ENCODE measurements at places on chromosomes 5 and 9.

GRCh38 chr5:10372726-10373709, 19.5 kb downstream of the MARCHF6 start:
- no peak for DNase-seq

GRCh38 chr5:132298298-132299212, 4.4 kb downstream of the SLC22A4 start:
- no peak for DNase-seq

DNA sequence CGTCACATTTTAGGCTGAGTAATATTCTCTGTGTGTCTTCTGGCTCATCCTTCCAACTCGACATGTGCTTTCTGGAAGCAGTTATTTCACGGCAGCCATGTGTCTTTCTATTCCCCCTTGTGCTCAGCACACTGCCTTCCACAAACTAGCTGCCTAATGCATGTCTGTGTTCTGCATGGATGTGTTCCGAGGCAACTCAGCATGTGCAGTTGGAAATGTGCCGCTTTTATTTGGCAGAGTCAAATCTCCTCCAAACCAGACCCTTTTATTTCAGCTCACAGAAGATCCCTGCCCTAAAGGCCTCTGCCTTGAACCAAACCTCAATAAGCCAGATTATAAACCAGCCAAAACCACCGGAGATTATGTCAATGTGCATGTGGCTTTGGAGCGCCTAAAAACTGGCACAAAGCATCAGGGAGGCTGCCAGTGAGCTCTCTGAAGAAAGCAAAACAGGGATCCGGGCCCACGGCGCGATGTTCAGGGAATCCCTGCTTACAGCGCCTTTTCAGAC, 360.2 kb downstream of the DEPDC1B start:
- DNase-seq: no peak

DNA sequence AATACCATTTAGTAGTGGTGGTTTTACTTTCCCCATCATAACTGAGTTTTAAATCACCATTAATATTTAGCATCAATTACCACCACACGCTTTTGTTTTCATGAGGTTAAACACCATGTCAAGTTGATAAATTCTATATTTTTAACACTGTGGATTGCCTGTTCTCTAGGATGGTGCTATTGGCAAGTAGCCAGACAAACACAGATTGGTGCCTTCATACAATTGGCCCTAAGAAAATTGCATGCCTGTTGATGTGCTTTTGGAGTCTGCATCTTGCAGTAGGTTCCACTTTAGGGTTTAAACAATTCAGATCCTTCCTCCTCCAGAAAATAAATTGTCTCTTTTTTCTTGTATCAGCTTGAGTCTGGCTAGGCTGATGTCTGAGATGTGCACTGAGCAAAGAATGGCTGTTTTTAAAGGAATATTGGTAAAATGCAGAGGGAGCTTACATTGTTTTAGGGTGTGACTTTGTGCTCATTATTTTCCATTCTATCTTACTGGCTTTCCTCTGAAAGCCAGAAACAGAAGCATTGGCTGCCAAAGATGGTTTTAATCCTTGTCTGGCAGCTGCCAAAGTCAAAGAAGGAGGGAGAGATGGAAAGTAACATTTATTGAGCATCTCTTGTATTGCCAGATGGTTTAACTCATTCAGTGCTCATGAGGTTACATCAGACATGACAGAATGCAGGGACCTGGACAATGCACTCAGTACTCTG, 19.6 kb upstream of the MAN2A1 start:
- no peak for DNase-seq

All from activated T-cell treated with anti-CD3 and anti-CD28 coated beads, Interleukin-2, amount 50 U/mL, for 1 hour (primary cell).